HT-29 (cell line): ENCODE measurements at places on chromosomes 5 and 9.

- no peak for DNase-seq
Measured at GRCh38 chr5:146732962-146733361, 145.6 kb downstream of the PPP2R2B start.

DNA sequence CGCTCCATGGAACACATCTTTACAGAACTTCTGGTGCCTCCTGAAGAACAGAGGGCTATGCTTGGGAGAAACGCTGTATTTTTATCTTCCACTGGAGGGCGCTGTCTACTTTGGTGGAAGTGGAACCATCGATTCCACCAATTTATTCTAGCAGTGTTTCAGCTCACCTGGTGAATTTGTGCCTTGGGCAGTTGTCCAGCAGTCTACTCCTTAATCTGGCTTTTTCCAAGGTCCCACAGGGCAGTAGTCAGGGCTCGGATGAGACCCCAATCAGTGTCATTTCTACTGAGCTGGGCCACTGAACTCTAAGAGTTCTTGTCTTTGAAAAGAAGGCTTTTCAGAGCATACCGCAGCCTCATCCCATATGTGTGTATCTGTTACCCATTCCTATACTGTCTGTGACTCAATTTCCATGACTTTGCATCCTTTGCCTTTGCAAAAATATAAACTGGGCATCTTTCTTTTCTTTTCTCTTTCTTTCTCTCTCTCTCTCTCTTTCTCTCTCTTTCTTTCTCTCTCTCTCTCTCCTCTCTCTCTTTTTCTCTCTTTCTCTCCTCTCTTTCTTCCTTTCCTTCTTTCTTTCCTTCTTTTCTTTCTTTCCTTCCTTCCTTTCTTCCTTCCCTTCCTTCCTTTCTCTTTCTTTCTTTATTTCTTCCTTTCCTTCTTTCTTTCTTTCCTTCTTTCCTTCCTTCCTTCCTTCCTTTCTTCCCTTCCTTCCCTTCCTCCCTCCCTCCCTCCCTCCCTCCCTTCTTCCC lies 138.4 kb upstream of the ZNF618 start:
- peak; percentile 78 for DNase-seq

- DNase-seq = peak; percentile 41
Measured at GRCh38 chr5:178113141-178113787, at the start of gene N4BP3. N4BP3 (plus strand) TSS chr5:178113532; CDS start chr5:178119584, 6,052 bp downstream.

GRCh38 chr9:109068764-109069163 lies 51.0 kb downstream of the TMEM245 start:
- DNase-seq = no peak

DNA sequence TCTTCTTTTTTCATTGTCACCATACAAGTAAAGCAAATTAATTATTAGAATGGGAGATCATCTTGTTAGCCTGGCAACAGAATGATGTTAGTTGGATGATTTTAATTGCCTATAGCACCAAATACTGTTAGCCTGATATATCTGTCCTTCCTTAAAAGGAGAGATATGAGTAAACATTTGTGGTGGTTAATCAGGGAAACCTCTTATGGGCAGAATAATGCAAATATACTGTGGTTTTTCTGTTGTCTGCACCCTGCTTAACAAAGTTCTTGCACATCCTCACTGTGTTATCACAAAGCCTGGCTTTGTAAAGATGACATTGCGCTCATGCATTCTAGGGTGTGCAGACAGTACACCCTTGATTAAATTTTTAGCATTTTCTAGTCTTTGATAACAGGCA lies 254.9 kb upstream of the SMC2 start:
- no peak for DNase-seq

DNA sequence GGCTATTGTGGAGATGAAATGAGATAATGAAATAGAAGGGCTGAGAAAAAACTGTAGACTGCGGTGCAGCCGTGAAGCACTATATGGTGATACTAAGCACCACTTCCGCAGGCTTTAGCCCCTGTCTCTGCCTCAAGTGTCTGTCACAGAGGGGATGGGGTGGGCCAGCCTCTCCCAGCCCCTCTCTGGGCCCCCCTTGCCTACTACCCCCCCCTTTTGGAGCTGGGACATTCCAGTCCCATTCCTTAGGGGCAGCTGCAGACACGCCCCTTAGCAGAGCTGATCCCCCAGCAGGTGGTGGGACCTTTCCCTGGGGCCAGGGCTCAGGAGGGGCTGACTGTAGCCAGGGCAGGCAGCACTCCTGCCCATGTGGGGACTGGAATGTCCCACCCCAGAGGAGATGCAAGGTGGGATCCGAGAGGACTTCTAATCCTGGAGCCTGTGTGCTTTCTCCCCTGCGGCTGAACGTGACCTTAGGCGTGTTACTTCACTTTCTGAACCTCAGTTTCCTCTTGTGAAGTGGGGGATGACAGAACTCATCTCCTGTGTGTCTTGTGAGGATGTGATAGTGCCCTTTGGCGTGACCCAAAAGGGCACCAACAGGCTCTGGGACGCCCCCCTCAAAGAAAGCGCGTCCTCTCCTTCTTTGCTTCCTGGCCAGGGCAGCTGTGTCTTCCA lies 1.9 kb downstream of the N4BP3 start:
- no peak for DNase-seq

DNA sequence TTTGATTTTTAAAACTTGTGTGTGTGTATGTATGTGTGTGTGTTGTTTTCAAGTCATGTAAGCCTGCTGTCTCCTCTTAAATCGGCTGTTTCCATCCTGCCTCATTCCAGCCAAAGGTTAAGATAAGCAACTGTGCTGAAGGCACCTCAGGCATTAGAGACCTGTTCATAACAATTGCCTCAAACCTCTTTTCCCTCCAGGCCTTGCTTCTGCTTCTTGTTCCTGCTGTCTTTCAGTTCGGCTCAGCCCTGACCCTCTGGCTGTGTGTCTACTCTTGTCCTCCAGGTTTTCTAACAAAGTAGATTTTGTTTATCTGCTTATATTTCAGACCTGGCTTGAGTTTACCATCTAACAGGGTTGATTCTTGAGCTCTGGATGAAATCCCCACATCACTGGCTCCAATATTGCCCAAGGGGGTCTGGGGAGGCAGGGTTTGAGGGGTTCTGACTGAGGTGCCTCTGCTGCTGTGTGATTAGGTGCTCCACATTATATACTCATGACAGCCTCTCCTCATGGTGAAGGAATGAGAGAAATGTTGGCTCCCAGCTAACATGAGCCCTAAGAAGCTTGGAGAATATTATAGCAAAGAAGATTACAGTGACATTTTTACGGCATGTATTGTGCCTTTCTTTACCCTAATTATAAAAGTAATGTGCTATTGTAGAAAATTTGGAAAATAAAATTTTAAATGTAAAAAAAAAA lies 229.7 kb upstream of the PIK3R1 start:
- no peak for DNase-seq
